ENCODE measurements at places on chromosomes 1 and 21.

- DNase-seq, result no peak
These were observed 116.0 kb downstream of the ESRRG start for GRCh38 chr1:216607067-216607697.

- DNase-seq, result no peak
These were observed 3.4 kb upstream of the ETS2 start for GRCh38 chr21:38802050-38803026.

- DNase-seq, result no peak
These were observed 585.4 kb downstream of the USP25 start for GRCh38 chr21:16315223-16315622.

- DNase-seq, result no peak
These were observed 54.1 kb downstream of the C8A start for GRCh38 chr1:56908619-56909221.

DNA sequence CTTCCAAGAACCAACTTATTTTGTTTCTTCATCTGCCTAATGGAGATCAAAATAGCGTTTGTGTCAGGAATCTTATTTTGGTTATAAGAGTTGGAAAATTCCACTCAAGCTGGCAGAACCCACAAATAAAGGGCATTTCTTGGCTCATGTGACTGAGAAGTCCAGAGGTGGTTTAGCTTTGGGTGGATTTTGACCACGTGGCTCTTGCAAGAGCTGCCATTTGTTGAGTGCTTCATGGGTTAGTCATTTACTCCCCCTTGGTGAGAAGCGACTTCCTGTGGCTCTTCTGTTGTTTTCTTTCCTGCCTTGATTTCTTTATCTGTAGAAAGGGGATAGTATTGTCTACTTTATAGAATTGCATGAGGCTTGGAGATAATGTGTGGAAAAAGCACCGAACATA is 9.5 kb upstream of the RNF186 start:
- no peak for DNase-seq

GRCh38 chr1:79089946-79090345 is 83.4 kb upstream of the ADGRL4 start:
- no peak for DNase-seq
